ENCODE measurements at places on chromosomes 1 and 21.

GRCh38 chr21:43861706-43862105 is 3.3 kb upstream of the AGPAT3 start:
- no peak for DNase-seq

DNA sequence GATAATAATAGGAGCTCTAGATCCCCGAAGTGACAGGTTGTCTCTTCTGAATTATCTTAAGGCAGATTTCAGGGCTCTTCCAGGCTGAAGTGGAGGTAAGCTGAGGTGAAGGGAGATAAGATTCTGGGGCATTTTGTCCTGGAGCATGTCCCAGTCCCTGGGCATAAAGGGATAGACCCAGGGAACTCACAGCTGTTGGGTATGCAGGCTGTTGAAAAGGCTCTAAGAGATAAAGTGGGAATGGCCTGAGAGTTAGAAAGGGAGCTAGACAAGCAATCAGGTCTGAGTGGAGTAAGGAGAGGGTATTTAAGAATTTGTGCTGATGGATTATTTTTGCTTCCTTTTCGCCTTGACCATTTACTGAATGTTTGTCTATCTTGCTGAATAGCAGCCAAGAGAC is 123.7 kb downstream of the NOS1AP start:
- DNase-seq, result no peak

- no peak for DNase-seq
Observed at GRCh38 chr1:2867861-2868260, 66.4 kb upstream of the TTC34 start.

GRCh38 chr1:36787312-36787913 is 246.9 kb downstream of the GRIK3 start:
- no peak for DNase-seq

GRCh38 chr1:218304281-218305039 is 19.4 kb downstream of the RRP15 start:
- peak; percentile 47 for DNase-seq

DNA sequence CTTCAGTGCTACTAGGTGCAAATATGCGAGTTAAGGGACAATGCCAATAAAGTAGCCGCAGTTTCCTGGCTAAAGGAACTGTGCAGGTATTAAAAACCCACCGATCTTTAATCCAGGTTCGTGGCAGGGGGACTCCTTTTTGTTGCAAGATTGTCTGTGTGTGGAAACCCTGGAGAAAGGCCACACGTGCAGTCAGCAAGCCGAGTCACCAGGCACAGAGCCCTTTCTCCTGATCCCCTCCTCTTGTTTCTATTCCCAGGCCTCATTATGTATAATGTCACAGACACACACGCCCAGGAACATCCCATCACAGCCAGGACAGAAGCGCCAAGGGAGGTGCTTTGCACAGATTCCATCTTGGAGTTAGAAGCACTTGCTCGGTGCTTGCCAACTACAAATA is 528.9 kb downstream of the KIF26B start:
- no peak for DNase-seq

DNA sequence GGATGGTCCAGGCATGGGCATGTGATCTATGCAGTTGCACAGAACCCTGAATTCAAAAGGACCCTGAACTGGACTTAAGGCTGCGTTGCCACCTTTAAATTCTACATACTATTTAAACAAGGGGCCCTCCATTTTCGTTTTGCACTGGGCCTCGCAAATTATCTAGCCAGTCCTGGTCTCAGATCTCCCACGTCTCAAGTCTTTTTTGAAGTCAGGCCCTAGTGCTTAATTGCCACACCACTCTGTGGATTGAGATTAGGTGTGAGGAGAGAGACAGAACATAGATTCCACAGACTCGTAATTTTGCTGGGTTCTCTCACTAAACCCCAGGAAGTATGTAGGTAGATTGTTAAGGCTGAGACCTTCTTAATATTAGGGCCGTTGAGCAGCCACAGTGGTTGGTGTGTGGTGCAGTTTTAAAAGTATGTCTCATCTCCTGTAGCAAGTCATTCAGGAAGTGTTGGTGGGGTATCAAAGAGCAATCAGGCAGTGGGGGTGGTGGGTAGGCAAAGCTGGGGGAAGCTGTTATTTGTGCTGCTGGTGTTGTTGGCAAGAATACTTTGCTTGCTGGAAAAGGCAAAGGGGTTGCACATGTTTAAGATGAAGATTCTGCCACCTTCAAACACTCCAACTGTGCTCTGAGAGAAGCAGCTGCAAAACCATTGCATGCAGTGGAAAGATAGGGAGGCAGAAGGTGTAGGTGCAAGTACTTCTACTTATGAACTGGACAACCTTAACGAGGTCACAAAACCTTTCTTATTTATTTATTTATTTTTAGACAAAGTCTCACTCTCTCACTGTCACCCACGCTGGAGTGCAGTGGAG is 11.2 kb downstream of the CD84 start:
- no peak for DNase-seq

DNA sequence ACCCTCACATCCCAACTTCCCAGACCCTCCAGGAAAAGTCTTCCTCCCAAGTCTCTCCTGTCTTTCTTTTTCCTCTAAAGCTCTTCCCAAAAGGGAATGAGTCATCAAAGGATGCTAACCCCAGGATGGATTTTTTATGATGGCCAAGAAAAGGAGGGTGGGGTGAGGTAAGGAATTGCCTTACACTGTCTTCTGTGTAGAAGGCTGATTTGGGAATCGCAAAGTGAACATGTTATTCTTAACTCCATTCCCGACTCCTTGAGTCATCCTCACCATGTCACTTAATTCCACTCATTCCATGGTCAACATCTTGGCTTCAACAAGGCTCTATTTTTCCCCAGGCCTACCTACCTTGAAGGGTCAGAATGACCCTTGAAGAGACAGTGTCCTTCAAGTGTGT is 44.0 kb downstream of the TBX15 start:
- DNase-seq, result no peak

DNA sequence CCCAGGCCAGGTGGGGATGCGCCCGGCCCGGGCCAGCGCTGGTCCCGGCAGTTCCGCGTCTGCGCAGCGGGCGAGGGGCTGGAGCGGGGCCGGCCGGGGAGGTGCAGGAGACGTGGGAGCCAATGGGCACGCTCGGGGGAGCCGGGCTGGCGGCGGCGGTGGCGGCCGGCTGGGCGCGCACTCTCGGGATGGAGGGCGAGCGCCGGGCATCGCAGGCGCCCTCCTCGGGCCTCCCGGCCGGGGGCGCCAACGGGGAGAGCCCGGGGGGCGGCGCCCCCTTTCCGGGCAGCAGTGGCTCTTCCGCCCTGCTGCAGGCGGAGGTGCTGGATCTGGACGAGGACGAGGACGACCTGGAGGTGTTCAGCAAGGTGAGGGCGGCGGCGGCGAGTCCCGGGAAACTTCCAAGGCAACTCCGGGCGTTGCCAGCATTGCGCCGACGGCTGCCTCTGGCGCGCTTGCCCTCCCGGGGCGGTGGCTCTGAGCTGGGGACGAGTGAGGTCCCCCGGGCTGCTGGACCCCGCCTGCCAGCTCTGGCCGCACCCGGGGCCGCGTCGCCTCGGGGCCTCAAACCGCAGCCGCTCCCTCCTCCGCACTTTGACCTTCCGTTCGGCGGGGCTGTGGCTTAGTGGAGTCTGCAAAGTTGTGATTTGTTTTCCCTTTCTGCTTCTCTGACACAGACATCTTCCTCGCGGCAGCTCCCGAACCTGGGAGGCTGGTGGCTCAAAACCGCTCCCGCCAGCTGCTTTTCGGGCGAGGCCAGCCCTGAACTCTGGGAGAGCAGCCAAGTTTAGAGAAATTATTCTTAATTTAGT is at the start of gene SNX7:
SNX7 (plus strand) TSS at position 178 of the 812 bp plus-strand sequence; CDS start at position 189, 11 bp downstream.
- peak; percentile 69 for DNase-seq

GRCh38 chr1:68963353-68963752 is 466.5 kb upstream of the DEPDC1 start:
- DNase-seq, result no peak

- peak; percentile 22 for DNase-seq
Observed at GRCh38 chr1:62539028-62539447, 58.3 kb upstream of the ANGPTL3 start.

DNA sequence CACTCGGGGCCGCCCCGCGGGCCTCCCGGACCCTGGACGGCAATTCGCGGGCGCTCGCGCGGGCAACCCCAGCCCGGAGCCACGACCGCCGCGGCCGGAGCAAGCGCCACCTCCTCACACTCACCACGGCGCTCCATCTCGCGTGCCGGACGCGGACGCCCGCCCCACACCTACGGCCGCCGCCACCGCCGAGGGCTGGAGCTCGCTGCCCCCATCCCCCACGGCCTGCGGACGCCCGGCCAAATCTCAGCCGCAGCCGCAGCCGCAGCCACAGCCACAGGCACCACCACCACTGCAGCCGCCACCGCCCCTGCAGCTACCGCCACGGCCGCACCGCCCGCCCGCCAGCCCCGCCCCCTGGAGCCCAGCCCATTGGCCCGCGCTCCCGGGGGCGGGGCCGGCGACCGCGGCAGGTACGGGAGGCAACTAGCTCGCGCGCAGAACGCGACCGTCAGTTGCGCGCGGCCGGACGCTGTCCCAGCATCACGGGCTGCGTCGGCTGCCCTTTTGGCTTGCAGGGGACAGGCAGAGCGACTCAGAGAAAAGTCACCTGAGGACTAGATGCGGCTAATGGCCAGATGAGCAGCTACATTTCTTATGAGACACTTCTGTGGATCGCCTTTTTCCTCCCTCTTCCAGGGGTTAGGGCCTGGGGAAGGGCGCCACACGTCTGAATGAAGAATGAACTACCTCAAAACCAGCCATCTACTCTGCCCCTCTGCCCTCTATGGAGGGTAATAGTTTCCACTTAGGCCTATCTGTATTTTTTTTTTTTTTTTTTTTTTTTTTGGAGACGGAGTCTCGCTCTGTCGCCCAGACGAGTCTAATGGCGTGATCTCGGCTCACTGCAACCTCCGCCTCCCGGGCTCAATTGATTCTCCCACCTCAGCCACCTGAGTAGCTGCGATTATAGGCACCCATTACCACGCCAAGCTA is at the start of gene ARHGAP29:
ARHGAP29 (minus strand) TSS at position 294 of the 936 bp plus-strand sequence. CDS start 5,973 bp downstream, outside the sequence.
- peak; percentile 50 for DNase-seq

DNA sequence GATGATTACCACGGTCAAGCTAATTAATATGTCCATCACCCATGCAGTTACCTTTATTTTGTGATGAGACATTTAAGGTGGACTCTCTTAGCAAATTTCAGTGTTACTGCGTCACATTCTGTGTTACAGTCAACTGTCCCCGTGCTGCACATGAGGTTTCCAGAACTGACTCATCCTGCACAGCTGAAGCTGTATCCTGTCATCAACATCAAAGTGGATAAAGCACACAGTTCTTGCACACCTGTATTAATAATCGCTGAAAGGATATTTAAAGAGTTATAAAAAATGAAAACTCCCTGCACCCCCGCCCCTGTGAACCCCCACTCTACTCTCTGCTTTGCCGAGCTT is 3.4 kb upstream of the KRTAP10-5 start:
- no peak for DNase-seq

- no peak for DNase-seq
Observed at GRCh38 chr1:245972476-245972875, 534.6 kb downstream of the SMYD3 start.

- DNase-seq, result no peak
Observed at GRCh38 chr1:231194843-231195516, 33.1 kb downstream of the TRIM67 start.

DNA sequence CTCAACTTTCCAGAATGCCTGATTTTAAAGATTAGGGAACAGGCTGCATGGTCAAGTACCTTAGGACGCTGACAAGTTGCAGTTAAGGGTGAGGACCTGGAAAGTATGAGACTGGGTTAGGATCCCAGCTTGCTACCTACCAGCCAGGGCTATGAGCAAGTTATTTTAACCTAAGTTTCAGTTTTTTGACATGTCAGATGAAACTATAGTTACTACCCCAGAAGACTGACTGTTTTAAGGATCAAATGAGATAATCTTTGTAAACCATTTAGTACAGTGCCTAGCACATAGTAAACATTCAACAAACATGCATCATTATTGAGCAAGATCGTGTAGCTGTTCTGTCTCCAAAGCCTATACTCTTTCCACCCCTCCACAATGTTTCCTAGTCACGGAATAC is 14.4 kb downstream of the THEMIS2 start:
- no peak for DNase-seq

GRCh38 chr1:93704052-93704451 is 22.4 kb upstream of the BCAR3 start:
- no peak for DNase-seq

GRCh38 chr1:201192261-201192788 is 1.7 kb downstream of the IGFN1 start:
- DNase-seq, result no peak

DNA sequence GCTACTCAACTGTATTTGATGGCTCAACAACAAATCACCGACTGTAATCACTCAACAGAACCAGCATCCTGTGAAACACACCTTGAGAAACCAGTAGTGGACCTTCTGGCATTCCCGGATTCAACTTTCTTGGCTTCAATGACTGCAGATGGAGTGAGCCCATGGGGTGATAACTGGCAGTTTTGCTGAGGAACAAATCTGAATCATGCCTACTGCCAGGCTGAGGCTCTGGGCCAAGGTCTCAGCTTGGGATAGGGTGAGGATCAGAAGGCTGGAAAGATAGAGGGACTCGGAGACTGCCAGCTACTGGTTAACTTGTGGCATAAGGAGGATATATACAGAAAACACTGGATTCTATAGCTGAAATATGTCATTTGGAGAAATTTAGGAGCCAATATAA is 63.5 kb upstream of the DIRAS3 start:
- DNase-seq, result no peak

GRCh38 chr1:18495635-18496034 is 14.9 kb downstream of the KLHDC7A start:
- no peak for DNase-seq

- peak; percentile 8 for DNase-seq
Observed at GRCh38 chr1:160149233-160149632, 2.2 kb upstream of the ATP1A4 start.

DNA sequence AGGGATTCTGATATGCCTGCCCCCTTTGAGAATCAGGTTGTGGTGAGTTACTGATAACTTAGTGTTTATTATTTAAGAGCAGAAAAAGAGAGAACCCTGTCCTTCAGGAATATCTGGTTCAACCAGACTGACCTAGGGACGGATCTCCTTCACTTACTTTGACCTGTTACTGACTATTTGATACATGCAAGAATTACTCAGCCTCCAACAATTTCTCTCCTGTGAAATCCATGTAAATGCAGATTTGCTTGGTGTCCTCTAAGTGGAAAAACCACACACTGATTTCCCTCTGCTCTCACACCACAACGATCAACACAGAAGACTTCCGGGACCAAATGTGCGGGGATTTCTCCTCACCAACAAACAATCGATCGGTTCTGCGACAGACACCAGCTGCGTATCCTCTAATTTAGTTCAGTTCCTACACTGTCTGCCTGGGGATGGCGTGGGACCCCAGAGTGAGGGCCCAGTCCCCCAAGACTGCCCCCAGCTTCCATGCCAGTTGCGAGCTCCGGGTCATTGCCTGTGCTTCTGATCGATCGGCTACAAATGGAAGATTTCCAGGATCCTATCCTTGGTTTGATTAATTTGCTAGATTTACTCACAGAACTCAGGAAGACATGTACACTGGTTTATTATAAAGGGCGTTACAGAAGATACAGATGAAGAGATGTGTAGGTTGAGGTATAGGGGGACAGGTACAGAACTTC is 51.7 kb downstream of the BACE2 start:
- DNase-seq, result no peak

- DNase-seq, result no peak
Observed at GRCh38 chr1:43990271-43991199, 864 bp upstream of the CCDC24 start.
